ENCODE measurements at places on chromosomes 3 and 15.

- no peak for DNase-seq
Observed at GRCh38 chr3:159668990-159669476, 319.6 kb upstream of the IL12A start.

DNA sequence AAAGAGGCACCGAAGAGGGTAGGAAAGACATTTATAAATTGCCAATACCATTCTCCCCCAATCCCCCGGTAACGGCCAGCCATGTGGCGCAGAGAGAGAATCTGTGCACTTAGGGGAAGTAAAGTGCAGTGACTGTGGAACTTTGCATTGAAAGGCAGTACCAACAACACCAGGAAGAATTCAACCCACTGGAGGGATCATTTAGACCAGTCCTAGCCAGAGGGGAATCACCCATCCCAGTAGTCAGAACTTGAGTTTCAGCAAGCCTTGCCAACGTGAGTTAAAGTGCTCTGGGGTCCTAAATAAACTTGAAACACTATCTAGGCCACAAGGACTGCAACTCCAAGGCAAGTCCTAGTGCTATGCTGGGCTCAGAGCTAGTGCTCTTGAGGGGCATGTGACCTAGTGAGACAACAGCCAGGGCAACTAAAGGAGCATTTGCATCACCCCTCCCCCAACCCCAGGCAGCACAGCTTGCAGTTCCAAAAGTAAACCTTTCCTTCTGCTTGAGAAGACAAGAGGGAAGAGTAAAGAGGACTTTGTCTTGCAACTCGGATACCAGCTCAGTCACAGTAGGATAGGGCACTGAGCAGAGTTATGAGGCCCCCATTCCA is 15.0 kb downstream of the CEP70 start:
- no peak for DNase-seq

DNA sequence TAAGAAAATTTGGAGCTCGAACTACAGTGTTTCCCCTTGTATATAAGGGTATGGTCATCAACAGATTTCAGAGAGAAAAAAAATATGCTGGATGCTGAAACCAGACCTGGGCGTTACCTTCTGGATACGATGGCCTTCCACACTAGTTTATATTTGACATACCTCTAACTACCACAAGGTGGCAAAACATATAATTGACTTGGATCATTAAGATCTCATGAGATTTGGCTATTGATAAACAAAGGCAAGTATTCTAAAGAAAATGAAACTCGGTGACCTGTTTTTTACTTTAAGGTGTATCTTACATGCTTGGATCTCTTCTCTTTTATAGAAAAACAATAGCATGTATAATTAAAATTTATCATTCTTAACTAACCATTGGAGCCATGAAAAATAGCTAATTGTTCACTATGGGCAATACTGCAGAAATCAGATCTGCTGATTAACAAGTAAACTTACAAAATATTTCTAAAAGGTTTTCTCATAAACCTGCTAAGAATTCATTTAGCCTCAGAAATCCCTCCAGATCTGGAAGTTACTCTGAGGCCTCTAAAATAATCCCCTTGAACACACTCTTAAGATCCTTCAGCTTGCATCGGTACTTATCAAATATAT is 300.6 kb upstream of the KCNH8 start:
- no peak for DNase-seq

GRCh38 chr3:152857082-152857481 is 22.2 kb downstream of the P2RY1 start:
- no peak for DNase-seq

DNA sequence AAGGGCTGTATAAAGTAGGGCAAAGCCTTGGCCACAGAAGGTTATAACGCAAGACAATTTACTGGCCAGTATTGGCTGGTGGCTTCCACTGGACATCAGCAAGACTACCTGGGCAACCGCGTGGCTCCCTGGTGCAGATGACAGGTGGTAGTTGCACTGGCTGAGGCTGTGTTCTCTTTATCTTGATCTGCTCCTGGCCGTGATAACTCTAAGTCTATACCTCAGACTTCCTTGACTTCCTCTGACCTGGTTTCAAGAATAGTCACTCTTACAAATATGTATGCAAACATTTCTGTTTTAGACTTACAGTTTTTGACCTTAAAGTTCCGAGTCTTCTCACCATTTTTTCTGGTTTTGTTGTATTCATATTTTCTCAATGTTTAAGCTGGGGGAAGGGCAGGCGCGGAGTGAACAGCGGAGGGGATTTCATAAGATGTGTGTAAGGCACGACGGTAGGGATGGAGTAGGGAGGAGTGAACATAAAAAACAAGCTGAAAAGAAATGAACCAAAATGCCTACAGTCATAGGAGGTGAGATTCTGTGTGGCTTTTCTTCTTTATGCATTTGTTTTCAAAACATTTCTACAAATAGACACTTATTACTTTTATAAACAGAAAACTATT is 15.2 kb upstream of the TMEM212 start:
- no peak for DNase-seq

DNA sequence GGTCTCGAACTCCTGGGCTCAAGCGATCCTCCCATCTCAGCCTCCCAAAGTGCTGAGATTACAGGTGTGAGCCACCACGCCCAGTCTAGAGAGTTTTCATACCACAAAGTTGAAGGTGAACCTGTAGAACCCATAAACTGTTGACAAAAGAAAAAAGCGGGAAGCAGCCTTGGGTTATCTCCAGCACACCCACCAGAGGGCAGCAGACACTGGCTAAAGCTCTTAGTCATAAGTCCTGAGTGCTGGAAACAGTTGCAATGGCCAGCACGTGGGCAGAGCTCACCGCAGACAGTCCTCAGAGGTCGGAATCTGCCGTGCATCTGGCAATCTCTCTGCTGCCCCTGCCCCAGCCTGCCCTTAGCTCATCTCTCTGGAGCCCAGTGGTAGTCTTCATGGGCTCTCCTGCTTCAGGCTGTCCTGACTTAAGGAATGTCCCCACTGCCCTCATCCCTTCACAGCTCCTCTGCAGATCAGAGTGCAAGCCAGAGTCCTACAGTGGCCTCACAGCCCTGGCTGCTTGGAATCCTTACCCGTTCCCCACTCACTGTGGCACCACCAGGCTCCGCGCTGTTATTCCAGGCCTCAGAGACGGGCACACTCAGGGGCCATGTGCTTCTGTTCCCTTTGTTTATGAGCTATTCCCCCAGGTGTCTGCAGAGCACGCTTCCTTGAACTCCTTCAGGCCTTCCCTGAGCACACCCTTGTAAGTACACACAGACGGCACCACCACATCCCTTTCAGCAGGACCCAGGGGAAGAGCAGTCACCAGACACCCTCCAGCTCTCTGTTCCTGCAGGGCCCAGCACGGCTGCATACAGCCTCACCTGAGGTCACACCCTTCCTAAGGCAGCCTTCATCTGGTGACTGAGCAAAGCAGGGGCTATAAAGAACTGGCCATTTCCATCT is 8.8 kb upstream of the ELP6 start:
- peak; percentile 60 for DNase-seq

- DNase-seq, result no peak
Observed at GRCh38 chr3:69379661-69380060, 6.2 kb downstream of the FRMD4B start.

All from NCI-H774 (cell line).